Caki2 (cell line): ENCODE measurements at places on chromosomes 7 and 10. TPM values are rescaled to one million over a fixed set of nuclear protein-coding genes. Genes with fewer than 3 reads are reported as not detected.

FOXL3 gene
- not detected in 2 replicates for total RNA-seq

VWDE gene
- 3.8 and 4.1 TPM in 2 replicates for total RNA-seq

DNA sequence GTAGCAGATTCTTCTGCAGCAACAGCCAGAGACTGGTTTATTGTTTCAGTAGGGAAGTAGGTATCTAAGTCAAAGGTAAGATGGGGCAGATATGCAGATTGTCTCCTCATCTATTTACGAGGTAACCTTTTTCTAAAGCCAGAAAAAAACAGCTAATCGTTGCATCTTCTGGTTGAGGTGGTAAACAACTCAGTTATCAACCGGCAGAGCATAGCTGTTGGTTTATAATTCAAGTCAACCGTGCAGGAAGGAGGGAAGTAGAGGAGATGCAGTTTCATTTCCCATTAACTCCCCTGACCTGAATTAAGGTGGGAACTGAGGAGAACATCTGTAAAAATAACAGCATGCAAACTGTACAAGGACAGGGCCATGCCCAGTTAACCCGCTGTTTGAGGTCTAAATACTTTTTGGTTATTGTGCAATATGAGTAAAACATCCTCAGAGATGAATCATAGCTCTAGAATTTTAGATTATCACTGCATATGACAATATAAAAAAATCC lies 156.5 kb upstream of the ITGB1 start:
- DNase-seq = no peak

GRCh38 chr10:125844751-125845221 lies 21.4 kb downstream of the BCCIP start:
- no peak for DNase-seq

DNA sequence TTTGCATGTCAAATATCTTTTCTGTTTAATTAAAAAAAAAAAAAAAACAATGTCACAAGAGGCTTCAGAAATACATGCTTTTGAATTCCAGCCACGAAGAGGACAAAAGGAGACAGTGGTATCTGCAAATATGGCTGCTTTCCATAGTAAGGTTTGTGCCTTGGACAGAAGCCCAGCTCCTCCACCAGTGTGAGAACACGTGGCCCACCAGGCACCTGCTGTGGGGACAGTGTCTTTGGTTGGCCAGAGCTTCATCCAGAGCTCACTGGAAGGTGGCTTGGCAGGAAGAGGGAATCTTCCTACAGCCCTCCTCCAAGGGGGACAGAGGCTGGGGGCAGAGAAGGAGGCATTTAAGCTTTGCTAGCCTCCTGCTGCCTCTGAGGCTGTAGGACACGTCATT lies 144.6 kb downstream of the GLCCI1 start:
- DNase-seq = no peak

DNA sequence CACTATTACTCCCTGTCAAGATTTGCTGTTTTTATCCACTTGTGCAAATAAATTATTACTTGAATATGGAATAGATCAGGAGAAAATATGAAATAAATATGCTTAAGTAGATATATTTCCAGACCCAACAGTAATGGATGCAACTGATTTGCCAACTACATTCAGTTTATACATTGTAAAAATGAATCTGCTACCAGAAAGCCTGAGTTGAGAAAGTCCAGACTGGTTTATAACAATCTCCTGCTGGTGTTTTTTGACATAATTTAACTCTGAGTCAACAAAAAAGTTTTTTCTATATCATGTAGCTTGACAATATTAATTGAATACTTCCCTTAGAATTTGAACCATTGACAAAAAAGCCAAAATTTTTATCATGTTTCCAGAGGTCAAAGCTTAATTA lies 265.8 kb upstream of the SEMA3D start:
- no peak for DNase-seq

- DNase-seq = no peak
Observed at GRCh38 chr7:113120647-113121046, 2.3 kb upstream of the SMIM30 start.

- no peak for DNase-seq
Observed at GRCh38 chr7:106279425-106280197, 5.2 kb downstream of the NAMPT start.
